Mesothelial cell of epicardium (in vitro differentiated cells): ENCODE measurements at places on chromosomes 7 and 10.
A peak's percentile ranks its signal among the peaks of the same experiment; 100 is the strongest.

DNA sequence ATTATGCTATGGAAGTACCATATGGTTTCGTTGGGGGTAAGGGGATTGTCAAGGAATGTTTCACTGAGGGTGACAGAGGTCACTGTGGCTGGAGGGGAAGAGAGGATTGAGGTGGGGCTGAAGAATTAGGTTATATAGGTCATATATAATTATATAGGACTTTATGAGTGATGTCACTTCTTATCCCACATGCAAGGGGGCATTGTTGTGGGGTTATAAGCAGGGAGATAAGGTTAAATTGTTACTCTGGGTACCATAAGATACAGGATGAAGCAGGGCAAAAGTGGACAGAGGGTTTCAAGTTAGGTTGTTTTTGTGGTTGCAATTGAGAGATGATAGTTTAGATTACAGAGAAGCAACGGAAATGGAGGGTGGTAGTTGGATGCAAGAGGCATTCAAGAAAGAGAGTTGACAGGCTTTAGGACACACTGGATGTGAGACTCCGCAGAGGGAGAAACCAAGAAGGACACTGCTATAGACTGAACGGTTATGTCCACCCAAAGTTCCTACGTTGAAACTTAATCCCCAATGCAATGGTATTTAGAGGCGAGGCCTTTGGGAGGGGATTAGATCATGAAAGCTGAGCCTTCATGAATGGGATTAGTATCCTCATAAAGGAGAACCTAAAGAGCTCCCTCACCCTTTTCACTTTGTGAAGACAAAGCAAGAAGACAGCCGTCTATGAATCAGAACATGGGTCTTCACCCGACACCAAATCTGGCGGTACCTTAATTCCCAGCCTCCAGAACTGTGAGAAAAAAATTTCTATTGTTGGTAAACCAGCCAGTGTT is 7.0 kb upstream of the PRR15 start:
- no peak for DNase-seq

- DNase-seq, result no peak
Observed at GRCh38 chr10:88343761-88344484, 239.2 kb downstream of the RNLS start.

DNA sequence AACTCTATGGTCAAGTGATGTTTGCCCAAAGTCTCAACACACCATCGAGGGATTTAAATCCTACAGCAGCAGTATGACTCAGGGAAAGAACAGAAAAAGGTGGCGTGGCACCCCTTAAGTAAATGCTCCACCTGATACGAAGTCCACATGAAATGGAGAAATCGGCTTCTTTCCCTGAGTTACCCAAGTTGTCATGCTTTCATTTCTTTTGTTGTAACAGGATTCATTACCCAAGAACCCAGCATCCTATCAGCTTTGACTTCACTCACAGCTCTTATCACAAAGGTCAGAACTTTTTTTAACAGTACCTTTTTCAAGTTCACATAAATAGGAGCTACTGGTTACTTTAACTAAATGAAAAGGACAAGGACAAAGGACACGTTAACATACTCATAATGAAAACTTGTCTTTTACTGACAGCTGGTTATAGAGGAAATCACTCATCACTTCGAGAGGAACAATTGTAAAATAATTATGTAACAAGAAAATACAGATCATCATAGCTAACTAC is 219.8 kb upstream of the FRMD4A start:
- no peak for DNase-seq

DNA sequence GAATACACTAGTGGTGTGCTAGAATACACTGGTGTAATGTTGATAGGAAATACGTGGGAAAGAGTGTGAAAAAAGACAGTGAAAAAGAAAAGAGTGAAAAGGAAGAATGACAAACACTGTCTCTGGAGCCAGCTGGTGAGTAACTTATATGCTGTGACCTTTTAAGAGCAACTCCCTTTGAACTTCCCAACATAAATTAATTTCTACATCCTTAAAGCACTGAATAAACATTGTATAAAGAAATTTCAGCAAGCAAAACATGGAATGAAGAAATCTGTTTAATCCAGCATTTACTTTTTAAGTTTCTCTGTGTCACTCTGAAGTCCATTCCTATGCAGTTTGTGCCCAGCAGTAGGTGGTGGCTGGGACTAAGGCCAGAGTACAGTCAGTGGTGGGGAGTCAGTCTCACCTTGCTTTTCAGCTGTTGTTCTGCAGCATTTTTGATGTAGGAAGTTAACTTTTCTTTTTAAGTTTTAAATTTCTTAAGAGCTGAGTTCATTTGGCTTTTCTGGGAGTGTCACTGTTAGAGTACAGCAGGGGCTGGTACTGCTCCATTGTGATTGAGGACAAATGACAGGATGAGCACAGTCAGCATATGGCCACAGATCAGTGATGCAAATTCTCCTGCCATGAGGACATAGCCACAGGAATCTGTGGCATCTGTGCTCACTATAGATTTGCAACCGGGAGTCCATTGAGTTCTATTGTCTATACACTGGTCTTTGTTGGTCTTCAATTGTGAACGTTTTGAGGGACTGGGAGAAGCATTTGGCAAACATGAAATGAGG is 321.8 kb downstream of the ZNF248 start:
- no peak for DNase-seq

GRCh38 chr10:5827841-5828240 is 14.6 kb upstream of the GDI2 start:
- DNase-seq, result no peak

- no peak for DNase-seq
Observed at GRCh38 chr7:45325378-45325777, 167.8 kb downstream of the RAMP3 start.

DNA sequence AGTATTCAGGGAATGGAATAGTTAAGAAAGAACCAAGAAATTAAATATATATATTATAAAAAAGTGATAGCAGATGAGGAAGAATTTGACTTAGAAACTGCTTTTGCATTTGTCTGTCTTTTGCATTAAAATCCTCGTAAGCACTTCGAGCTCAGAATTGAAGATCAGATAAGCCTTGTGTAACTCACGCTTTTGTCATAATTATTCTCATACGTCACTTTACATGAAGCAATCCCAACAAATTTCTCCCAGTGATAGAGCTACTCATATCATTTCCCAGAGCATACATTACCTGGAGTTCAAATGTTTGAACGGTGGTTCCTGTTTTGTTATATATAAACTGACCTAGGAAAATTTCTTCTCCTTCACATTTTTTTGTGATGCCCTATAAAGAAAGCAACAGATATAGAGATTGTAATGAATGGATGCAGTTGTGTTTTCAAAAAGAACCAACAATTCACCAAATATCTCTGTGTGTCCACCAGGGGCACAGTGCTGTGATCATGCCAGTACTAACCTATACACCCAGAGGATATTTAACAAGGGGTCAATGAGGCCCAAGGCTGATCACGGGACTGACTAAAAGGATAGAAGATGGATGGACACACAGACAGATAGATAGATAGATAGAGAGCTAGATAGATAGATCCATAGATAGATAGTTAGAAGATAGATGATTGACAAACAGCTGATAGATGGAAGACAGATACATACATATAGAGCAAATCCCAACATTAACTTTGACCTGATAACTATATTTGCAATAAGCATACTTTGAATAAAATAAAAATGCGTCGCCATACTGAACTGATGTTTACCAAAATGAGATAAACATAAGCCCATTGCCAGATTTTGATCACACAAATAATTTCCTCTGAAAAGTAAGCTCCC is 9.3 kb upstream of the HUS1 start:
- DNase-seq, result no peak

DNA sequence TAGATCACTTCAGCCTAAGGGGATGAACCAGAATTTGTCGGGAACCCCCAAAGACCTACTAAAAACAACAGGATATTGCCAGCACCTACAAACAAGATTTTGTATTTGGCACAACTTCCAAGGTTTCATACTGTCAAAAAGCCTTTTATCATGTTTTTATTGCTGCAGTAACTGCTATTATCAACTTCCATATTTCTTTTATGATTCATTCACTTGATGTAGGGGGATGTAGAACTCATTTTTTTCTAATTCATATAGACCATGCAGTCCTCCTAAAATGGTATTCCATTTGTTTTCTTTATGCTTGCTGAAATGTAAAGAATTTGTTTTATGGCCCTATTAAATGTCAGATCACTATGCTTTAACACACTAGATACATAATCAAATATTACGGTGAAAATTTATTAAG is 30.0 kb upstream of the WNT16 start:
- no peak for DNase-seq

DNA sequence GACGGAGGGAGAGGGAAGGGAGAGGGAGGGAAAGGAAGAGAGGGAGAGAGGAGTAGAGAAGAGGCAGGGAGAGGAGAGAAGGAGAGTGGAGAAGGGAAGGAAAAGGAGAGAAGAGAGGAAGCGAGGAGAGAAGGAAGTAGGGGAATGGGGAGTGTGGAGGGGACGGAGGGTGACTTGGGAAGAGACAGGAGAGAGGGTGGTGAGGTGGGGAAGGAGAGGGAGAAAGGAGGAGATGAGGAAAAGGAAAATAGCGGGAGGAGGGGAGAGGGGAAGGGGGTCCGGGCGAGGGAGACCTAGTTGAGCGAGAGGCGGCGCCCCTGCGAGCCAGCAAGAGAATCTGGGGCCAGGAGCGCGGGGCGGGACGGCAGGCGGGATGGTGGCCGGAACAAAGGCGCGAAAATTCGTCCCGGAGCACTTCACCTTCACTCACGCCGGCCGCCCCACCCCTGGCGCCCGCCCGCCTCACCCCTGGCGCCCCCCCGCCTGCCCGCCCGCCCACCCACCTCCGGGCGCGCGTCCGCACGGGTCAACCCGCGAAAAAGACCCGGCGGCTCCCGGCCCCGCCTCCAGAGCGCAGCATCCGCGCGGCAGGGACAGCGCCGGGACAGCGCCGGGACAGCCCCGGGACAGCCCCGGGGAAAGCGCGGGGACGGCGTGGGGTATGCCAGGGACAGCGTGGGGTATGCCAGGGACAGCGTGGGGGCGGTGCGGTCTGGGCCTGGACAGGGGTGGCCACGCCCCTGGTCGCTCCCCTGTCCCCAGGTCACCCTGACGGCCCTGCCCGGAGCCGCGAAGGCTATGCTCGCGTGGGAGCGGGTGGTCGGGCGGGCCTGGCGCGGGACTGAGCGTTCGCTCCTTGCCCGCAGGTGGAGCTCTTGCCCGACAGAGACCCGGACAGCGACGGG is 4.2 kb downstream of the VSTM2A start:
- peak; percentile 60 for DNase-seq

- DNase-seq, result no peak
Observed at GRCh38 chr10:117339578-117339977, 35.7 kb downstream of the PDZD8 start.

DNA sequence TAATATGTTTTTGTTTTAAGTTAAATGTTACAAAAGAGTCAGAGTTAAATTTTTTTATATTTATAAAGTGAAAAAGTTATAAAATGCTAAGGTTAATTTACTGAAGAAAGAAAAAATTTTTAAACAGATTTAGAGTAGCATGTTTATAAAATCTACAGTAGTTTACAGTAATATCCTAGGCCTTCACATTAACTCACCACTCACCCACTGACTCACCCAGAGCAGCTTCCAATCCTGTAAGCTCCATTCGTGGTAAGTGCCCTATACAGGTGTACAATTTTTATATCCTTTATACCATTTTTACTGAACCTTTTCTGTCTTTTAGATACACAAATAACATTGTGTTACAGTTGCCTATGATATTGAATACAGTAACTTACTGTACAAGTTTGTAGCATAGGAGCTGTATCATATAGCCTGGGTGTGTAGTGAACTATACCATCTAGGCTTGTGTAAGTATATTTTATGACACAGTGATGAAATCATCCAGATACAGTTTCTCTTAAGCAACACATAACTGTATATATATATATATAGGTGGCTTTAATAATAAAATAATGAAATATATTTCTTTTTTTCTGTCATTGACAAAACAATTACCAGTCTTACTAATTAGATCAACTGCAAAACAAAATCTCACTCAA is 79.6 kb downstream of the PTEN start:
- DNase-seq, result no peak

- DNase-seq, result no peak
Observed at GRCh38 chr10:118590334-118590733, 5.1 kb downstream of the PRLHR start.
